ENCODE measurements at places on chromosomes 16 and 17.

GRCh38 chr17:39095309-39095686 lies 56.1 kb downstream of the PLXDC1 start:
- no peak for DNase-seq

DNA sequence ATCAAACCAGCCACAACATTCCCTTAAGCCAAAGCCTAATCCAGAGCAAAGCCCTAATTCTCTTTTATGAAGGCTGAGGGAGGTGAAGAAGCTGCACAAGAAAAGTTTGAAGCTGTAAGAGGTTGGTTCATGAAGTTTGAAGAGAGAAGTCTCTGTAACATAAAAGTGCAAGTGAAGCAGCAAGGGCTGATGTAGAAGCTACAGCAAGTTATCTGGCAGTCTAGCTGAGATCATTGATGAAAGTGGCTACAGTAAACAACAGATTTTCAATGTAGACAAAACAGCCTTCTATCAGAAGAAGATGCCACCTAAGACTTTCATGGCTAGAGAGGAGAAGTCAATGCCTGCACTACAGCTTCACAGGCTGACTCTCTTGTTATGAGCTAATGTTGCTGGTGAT lies 52.5 kb downstream of the NACA2 start:
- no peak for DNase-seq

- DNase-seq, result no peak
These were observed 277.0 kb downstream of the WWOX start for GRCh38 chr16:78376452-78376851.

DNA sequence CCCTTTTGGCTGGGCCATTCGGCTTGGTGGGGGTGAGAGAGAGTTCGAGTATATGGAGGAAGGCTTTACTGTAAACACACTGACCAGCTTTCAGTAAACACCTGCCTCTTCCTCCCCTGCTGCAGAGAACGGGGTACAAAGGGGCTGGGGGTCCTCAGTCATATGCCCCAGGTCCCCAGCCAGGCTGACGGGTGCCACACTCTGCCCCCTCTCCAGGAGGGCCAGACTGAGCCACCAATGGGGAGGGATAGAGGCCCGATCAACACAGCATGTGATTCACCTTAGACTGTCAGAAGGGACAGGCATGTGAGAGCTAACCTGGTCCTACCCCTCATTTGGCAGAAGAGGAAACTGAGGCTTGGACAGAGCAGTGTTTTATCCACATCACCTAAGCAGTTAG lies 13.0 kb downstream of the NHERF1 start:
- no peak for DNase-seq

DNA sequence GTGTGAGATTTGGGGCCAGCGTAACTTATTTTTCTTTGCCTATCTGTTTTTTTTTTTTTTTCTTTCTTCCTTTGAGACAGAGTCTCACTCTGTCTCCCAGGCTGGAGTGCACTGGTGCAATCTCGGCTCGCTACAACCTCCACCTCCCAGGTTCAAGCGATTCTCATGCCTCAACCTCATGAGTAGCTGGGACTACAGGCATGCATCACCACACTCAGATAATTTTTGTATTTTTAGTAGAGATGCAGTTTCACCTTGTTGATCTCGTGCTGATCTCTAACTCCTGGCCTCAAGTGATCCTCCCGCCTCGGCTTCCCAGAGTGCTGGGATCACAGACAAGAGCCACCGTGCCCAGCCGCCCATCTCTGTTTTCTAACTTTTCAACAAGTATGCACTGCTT lies 63.4 kb downstream of the VPS35L start:
- no peak for DNase-seq

- no peak for DNase-seq
These were observed 527 bp upstream of the CHAD start for GRCh38 chr17:50469208-50469605.

DNA sequence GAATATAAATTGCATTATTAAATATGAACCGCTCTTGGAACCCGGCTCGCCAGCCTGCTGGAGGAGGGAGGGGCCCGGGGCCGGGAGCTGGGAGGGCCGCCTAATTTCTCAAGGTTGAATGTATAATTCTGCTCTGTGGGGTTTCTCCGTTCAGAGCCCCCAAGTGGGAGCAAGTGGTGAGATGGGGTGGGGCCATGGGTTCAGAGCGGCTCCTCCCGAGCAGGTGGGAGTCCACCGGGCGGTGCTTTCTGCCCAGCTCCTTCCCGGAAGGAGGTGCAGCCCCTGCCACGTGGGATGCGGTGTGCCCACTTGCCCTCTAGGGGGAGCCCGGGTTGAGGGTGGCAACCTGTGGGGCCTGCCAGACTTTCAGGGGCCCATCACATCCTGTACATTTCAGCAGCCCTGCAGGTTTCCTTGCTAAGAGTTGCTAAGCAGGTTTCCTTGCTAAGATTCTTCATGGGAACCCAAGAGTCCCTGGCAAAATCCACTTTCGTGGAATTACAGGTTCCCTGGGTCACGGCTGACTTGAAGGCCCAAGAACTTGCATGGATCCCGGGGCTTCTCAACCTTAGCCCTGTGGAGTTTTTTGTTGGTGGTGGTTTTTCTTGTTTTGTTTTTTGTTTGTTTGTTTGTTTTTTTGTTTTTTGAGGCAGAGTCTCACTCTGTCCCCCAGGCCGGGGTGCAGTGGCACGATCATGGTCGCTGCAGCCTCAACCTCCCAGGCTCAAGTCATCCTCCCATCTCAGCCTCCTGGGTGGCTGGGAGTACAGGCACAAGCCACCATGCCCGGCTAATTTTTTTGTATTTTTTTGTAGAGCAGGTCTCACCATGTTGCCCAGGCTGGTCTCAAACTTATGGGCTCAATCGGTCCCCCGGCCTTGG lies 196.7 kb upstream of the GSE1 start:
- peak; percentile 77 for DNase-seq

GRCh38 chr17:34382621-34383124 lies 19.6 kb upstream of the CCL1 start:
- DNase-seq, result peak; percentile 20

- DNase-seq, result peak; percentile 70
These were observed 229.8 kb downstream of the CPPED1 start for GRCh38 chr16:12573730-12574383.

- no peak for DNase-seq
These were observed 57.8 kb downstream of the BMERB1 start for GRCh38 chr16:15492091-15492740.

GRCh38 chr16:86410081-86410480 lies 100.2 kb upstream of the FOXF1 start:
- no peak for DNase-seq

DNA sequence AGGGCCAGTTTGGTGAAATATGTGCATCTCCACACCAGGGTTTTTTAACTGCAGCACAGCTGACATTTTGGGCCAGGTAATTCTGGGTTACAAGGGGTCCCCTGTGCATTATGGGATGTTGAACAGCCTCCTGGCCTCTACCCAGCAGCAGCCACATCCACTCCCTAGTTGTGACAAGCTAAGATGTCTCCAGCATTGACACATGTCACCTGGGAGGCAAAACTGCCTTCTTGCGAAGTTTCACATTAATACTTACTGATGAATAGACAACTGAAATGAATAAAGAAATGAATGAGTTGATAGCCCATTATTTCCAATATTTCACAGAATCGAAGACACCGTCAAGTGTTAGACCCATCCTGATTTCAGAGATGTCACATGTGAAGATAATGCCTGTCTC lies 383.7 kb downstream of the CPPED1 start:
- DNase-seq, result no peak

DNA sequence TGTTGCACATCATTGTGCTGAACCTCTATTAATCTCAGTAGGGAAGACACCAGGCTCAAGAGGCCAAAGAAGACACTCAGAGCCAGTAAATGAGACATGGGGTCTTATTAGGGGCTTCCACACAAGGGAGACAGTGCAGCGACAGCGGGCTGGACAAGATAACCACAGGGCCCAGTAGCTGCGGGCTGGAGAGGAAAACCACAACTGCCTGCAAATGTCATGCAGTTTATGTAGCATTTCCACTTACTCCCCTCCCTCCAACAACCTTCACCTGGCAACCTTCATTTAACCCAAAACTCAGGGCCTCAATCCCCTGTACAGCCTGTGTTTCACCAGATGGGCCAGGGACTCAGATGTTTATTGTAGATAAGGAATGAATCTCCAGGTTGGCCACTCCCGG lies 185.6 kb downstream of the UTP18 start:
- DNase-seq, result no peak

DNA sequence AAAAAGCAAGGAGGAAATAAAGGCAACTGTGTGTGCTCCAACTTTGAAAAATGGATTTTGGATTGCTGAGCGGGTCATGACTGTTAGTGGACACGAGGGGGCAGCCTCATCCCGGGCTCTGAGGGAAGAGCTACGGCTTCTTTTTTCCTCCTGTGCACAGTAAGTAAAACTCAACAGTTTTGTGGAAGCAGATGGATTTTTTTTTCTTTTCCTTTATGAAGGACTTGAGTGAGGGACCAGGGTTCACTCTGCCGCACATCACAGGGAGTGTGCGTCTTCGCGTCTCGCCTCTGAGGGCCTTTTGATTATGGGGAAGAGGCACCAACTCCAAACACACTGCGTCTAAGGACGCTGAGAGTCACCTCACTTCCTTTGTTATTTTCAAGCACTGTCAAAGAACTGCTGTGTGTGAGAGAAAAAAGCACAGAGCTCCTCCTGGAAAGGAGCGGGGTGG lies 80.3 kb upstream of the GOT2 start:
- DNase-seq, result peak; percentile 25

- DNase-seq, result no peak
These were observed 10.7 kb downstream of the SGSM2 start for GRCh38 chr17:2347805-2348685.

DNA sequence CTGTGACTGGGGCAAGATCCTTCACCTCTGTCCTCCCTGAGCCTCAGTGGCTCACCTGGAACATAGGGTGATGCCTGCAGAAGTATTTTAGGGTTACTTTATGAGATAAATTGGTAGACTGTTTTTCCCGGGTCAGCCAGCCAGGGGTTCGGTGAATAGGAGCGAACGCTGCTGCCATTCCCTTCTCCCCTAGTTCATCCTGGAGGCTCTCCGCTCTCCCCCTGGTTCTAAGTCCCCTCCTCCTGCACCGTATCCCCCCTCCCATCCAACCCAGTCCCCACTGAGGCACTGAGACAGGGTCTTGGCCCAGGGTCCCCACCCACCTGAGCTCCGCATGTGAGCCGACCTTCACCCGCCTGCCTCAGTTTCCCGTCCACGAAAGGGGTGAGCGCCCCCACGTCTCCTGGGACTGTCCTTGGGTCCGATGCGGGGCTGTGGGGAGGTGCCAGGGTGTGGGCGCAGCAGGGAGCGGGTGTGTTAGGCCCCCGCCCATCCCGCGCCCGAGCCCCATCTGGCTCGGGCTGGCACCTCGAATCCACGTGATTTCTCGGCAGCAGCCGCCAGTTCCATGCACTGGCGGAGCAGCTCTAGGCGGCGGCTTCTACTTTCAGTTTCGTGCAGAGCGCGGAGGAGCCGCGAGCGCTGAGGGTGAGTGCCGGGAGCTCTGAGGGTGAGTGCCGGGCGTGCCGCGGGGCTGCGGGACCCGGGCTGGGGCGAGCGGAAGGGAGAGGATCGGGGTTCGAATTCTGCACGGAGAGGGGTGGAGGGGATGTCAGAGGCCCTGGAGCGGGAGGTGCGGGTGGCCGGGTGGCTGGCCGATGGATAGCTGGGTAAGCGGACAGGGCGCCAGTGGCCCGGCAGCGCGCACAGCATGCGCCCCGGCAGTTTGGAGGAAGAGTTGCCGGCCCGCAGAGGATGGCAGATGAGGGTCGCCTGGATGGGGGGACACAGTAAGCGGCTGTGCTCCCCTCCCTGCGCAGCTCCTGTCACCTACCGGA lies at the start of gene NLRC5:
NLRC5 (plus strand) TSS at position 610 of the 998 bp plus-strand sequence. CDS start 31,156 bp downstream, outside the sequence.
- peak; percentile 95 for DNase-seq

- peak; percentile 81 for DNase-seq
These were observed 2.1 kb upstream of the EPOP start for GRCh38 chr17:38676706-38677504.

DNA sequence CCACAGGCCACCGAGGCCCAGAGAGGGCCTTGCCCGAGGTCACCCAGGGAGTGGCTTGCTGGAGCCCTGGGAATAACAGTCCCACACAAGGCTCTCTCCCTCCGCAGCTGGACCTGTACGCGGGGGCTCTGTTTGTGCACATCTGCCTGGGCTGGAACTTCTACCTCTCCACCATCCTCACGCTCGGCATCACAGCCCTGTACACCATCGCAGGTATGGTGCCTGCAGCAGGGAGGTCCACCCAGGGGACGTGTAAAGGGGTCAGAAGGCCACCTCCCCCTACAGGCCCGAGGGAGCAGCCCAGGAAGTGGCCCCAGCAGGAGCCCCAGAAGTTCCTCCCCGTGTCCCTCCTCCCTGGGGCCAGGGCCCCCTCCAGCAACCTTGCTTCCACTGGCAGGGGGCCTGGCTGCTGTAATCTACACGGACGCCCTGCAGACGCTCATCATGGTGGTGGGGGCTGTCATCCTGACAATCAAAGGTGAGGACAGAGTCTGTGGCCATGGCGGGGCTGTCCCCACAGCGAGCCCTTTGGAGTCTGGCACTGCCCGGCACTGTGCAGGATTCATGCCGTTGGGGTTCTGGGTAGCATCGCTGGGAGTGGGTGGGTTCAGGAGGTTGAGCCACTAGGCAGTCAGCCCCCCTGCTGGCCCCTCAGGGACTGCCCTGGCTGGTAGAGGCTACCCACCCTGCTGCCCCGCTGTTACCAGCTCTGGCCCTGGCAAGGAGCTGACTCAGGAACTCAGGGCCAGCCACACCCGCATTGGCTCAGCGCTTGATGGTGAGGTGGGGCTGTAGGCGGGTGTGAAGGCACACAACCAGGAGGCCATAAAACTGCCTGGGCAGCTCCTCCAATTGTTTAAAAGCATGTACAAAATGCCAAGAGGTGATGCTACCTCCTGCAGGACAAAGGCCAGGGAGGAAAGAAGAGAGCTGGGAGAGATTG lies 17.3 kb downstream of the SLC5A10 start:
- no peak for DNase-seq

GRCh38 chr17:66831383-66832210 lies 3.3 kb upstream of the CACNG5 start:
- DNase-seq, result no peak

DNA sequence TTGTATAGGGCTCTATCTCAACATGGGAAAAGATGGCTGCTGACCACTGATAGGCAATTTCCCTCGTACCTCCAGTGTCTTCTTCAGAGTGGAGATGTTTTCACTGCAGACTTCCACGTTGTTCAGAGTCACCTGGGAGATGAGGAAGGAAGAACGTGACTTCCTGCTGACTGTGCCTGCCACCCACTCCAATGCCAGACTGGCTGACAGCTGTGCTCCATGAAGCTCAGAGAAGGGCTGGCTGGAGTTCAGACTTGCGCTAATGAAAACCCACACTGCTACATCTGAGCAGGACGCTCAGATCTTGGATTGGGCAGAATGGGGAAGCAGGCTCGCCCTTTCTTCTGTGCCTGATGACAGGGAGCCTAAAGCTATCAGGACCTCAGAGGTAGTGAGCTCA lies 33.1 kb downstream of the COG4 start:
- DNase-seq, result no peak

Data from activated naive CD4-positive, alpha-beta T cell treated with anti-CD3 and anti-CD28 coated beads, Interleukin-2, amount 50 U/mL, for 16 hours (primary cell).